CD4-positive, alpha-beta T cell treated with Interleukin-15 for 4 hours (primary cell): ENCODE measurements at places on chromosomes 4 and X.
A peak's percentile ranks its signal among the peaks of the same experiment; 100 is the strongest.

- peak; percentile 2 for DNase-seq
Measured at GRCh38 chrX:79400623-79401022, 33.5 kb upstream of the ITM2A start.

GRCh38 chr4:59341506-59341905 is 1858.6 kb upstream of the ADGRL3 start:
- no peak for DNase-seq

GRCh38 chrX:101803451-101803850 is 128.4 kb downstream of the ZMAT1 start:
- DNase-seq = no peak

GRCh38 chr4:13182133-13182532 is 302.0 kb downstream of the RAB28 start:
- DNase-seq = no peak

- no peak for DNase-seq
Measured at GRCh38 chrX:44474410-44474809, 68.2 kb downstream of the FUNDC1 start.

GRCh38 chr4:74499986-74500781 is 55.2 kb downstream of the AREG start:
- no peak for DNase-seq

- DNase-seq = no peak
Measured at GRCh38 chrX:72467135-72467534, 105.5 kb downstream of the HDAC8 start.

GRCh38 chr4:78528327-78528726 is 23.2 kb upstream of the ANXA3 start:
- DNase-seq = no peak

DNA sequence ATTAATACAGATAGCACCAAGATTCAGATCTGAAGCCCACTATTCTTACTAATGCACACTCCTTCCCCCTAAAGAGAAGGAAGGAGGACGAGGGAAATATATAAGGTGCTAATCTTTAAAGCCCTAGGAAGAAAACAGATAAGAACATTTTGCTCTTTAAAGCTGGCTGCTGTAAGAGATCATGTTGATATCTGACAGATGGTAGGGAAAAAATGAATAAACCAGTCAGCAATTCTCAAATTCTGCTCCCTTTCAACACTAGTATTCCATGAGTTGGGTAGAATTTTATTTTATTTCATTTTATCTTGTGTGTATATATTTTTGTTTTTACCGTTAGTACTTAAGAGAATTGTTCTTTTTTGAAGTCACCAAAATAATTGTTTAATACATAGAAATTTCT is 19.2 kb downstream of the OTC start:
- DNase-seq = no peak

- no peak for DNase-seq
Measured at GRCh38 chr4:6722891-6723290, 6.9 kb downstream of the BLOC1S4 start.

DNA sequence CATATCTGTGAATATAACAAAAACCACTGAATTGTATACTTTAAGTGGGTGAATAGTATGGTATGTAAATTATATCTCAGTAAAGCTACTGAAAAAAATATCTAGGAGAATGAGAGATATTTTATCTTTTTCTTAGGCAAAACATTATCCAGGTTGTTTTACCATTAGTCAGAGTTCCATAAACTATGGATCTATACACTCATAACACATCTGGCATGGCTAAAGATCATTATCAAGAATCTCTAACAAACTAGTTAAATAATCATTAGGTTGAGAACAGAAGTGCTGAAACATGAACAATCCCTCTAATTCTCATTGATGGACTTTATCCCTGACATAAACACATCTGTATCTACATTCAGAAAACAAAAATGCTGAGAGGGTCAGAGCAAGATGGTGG is 15.6 kb downstream of the MED14 start:
- no peak for DNase-seq

- DNase-seq = no peak
Measured at GRCh38 chrX:136344320-136344719, 43.6 kb downstream of the ADGRG4 start.
